Left kidney (tissue), 8 donors: ENCODE measurements at places on chromosomes 6 and 20.

DNA sequence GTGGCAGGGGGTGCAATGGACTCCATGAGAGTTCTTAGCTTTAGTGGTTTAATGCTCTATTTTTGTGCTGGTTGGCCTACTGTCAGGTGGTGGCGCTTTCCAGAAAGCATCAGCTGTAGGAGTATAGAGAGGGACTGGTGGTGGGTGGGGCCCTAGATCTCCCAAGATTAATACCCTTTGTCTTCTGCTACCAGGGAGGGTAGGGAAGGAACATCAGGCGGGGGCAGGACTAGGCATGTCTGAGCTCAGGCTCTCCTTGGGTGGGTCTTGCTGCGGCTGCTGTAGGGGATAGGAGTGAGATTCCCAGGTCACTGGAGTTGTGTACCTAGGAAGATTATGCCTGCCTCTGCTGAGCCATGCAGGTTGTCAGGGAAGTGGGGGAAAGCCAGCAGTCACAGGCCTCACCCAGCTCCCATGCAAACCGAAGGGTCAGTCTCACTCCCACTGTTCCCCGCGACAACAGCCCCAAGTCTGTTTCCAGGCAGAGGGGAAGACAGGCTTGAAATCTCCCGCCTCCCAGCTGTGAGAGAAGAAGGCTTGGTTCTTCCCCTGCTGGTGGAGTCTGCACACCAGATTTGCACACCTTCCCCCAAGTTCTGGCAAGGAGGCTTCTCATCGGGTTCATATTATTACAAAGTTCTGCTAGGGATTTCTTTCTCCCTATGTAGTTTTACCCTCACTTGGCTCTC is 46.7 kb upstream of the PKIB start:
- no peak for DNase-seq

GRCh38 chr20:38414769-38415450 is 20.2 kb downstream of the SNHG17 start:
- DNase-seq, result no peak

- DNase-seq, result no peak
These were observed 2.9 kb upstream of the PRSS35 start for GRCh38 chr6:83509441-83509840.

- peak; percentile 40 for DNase-seq
These were observed 544 bp upstream of the TP53INP2 start for GRCh38 chr20:34703424-34704176.

GRCh38 chr6:151209071-151209831 is 30.5 kb upstream of the AKAP12 start:
- no peak for DNase-seq

DNA sequence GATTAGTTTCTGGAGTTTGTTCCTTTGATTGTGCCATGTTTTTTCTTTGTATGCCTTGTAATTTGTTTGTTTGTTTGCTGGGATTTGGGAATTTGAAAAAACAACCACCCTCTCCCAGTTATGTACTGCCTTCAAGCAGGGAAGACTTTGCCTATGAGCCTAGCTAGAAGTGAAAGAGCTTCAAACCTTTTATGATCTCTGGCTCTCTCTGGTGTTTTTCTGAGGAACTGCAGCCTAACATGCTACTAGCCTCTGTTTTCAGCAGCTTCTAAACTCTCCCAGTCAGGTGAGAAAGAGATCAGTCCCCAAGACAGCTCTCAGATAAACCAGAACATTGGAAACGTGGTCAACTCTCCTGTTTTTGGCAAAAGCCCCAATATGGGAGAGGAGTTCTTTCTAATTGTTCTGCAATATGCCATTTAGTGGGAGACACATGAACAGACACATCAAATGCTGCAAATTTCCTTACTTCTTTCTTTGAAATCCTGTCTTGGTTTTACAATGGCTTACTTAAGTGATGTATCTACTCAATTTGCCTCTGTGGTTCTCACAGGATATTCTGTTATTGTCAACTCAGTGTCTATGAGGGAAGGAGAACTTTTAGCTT is 58.9 kb upstream of the SERINC1 start:
- peak; percentile 64 for DNase-seq

DNA sequence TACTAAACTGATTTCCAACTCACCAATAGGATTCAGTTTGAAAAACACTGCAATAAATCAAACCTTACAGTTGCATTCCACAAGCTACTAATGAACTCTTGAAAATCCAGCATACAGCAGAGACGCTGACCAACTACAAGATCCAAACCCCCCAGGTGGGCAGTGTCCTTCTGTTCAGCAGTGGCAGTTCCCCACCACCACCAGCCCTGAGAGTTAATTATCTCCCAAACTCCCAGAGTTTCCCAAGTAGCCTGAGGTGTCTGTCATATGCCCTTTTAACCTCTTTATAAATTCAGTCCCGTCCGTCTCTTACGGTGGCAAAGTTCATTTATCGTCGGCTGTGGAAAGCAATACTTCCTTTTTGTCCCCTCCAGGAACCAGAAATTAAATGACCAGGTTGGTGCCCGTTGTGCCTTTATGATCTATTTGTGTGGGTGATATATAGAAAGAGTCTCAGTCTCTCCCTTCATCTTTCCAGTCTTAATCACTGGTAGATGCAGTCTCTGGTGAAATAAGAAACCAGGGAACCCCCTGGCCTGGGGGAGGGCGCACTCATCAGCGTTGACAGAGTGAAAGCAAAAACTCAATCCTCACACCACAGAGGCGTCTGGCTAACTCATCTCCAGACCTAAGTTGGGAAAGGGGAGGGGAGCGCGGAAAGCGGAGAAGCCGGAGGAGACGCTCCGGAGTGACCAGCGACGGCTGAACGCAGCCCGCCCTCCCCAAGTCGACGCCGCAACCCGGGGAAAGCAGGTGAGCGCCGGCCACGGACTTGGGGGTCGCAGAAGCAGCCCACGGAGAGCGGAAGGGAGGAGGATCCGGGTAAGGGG is 717 bp downstream of the MRPL14 start:
- DNase-seq, result peak; percentile 66
